ENCODE measurements at places on chromosomes 5 and 9. TPM values are rescaled to one million over a fixed set of nuclear protein-coding genes. Genes with fewer than 3 reads are reported as not detected.

CARD6 gene
- 1.3 TPM for total RNA-seq

SPATA31A7 gene
- total RNA-seq, result not detected

HAVCR2 gene
- total RNA-seq, result 10.4 TPM

SLC45A2 gene
- total RNA-seq, result not detected

LCN1 gene
- 0.29 TPM for total RNA-seq

MYMK gene
- total RNA-seq, result not detected

WWC1 gene
- 1.7 TPM for total RNA-seq

SELENOP gene
- not detected for total RNA-seq

FOXE1 gene
- 0.10 TPM for total RNA-seq

LHX3 gene
- not detected for total RNA-seq

TMEM174 gene
- not detected for total RNA-seq

SMAD5 gene
- 1.2 TPM for total RNA-seq

DNM1 gene
- total RNA-seq, result 0.77 TPM

GABRA1 gene
- total RNA-seq, result not detected

TOR1A gene
- total RNA-seq, result 28.2 TPM

ST8SIA4 gene
- total RNA-seq, result 16.2 TPM

TAF11L8 gene
- not detected for total RNA-seq

SAP30L gene
- total RNA-seq, result 30.3 TPM

CFAP90 gene
- total RNA-seq, result not detected

PCDHA12 gene
- total RNA-seq, result not detected

KDM3B gene
- 33.4 TPM for total RNA-seq

ZBED3 gene
- total RNA-seq, result 3.3 TPM

TRIM7 gene
- total RNA-seq, result 1.8 TPM

CERCAM gene
- 0.33 TPM for total RNA-seq

AHRR gene
- total RNA-seq, result 5.5 TPM

PGM5 gene
- not detected for total RNA-seq

CAVIN4 gene
- total RNA-seq, result not detected

SLC36A2 gene
- not detected for total RNA-seq

SLC34A1 gene
- total RNA-seq, result not detected

ENTREP1 gene
- not detected for total RNA-seq

GTF2H2C gene
- total RNA-seq, result 38.2 TPM

PCDHGA6 gene
- 0.05 TPM for total RNA-seq

SLC6A19 gene
- total RNA-seq, result not detected

FREM1 gene
- total RNA-seq, result not detected
